Activated CD4-positive, alpha-beta memory T cell treated with anti-CD3 and anti-CD28 coated beads for 36 hours (primary cell): ENCODE measurements at places on chromosomes 2 and 18.

DNA sequence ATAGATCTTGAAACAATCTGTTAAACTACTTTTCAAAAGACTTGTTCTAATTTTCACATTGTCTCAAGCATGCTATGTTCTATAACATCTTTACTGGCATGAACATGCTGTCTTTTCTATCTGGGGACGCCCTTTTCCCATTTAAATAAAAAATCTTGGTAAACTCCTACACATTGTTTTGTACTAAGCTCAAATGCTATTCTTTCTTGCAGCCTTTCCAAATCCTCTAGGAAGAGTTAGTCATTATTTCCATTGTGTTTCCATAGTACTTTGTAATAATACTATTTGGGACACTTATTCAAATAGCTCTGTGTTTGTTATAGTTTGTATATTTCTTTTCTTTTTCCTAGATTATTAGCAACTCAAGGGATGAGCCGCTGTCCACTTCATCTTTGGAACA, 828.6 kb upstream of the FSHR start:
- no peak for DNase-seq

DNA sequence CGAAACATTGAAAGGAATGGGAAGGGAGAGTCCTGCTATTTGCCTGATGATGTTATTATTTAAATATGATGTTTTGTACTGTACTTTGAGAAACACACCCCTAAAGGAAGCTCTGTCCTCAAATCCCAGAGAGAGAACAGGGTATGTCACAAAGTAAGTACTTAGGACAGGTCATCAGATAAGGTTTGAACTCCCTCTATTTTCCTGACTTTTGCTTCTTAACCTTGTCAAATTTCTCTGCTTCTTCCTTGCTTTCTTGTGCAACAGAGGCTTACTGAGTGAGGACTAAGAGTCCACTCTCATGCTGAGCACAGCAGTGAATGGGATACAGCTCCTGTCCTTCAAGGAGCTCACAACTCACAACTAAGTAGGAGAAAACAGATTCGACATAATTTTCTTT, 3.7 kb downstream of the DGUOK start:
- no peak for DNase-seq

- no peak for DNase-seq
Measured at GRCh38 chr2:59171019-59171418, 929.9 kb upstream of the FANCL start.

DNA sequence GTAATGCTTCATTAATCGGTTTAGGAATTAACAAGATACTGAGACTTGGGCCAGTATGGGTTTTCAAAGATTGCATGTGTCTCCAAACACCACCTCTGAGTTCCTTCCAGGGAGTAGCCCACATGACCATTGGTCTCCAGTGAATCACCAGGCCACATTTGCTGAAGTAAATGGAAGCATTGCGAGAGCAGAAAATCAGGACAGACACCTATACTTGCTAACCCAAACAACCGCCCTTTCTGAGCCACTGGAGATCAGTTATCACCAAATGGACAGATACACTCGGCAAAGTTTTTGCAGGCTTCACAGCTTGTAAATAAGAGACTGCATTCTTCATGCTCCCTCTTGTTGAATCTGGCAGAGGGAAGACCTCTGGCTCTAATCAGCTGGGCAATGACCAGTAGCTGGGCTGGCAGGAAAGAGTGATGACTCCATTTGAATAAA, 40.9 kb downstream of the GATA6 start:
- DNase-seq = no peak

GRCh38 chr18:44594799-44595467, 85.8 kb upstream of the SETBP1 start:
- DNase-seq = no peak
